ENCODE measurements at places on chromosomes 12 and 14.
A peak's percentile ranks its signal among the peaks of the same experiment; 100 is the strongest.

GRCh38 chr14:61503167-61503801 lies 181.9 kb downstream of the PRKCH start:
- DNase-seq: no peak

DNA sequence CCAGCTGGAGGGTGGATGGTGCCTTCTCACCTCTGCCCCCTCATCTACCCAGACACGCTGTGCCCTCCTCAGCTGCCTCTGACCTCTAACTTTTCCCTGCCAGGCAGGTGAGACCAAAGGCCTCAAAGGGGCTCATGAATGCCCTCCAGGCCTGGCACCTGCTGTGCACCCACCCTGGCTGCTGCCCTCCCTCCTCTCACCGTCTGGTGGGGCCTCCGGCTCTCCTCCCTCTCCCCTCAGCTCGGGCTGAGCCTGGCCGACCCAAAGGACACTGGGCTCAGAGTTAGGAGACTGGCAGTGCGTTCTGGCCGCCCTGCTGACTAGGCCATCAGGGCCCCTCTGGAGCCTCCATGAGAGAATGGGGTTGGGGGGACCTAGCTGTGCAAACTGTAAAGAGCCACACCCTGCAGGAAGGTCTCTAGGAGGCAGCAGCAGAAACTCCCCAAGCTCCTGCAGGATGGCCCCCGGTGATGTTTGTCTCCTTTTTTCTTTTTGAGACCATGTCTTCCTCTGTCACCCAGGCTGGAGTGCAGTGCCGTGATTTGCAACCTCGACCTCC lies 40.3 kb upstream of the PPP1R13B start:
- DNase-seq: no peak

DNA sequence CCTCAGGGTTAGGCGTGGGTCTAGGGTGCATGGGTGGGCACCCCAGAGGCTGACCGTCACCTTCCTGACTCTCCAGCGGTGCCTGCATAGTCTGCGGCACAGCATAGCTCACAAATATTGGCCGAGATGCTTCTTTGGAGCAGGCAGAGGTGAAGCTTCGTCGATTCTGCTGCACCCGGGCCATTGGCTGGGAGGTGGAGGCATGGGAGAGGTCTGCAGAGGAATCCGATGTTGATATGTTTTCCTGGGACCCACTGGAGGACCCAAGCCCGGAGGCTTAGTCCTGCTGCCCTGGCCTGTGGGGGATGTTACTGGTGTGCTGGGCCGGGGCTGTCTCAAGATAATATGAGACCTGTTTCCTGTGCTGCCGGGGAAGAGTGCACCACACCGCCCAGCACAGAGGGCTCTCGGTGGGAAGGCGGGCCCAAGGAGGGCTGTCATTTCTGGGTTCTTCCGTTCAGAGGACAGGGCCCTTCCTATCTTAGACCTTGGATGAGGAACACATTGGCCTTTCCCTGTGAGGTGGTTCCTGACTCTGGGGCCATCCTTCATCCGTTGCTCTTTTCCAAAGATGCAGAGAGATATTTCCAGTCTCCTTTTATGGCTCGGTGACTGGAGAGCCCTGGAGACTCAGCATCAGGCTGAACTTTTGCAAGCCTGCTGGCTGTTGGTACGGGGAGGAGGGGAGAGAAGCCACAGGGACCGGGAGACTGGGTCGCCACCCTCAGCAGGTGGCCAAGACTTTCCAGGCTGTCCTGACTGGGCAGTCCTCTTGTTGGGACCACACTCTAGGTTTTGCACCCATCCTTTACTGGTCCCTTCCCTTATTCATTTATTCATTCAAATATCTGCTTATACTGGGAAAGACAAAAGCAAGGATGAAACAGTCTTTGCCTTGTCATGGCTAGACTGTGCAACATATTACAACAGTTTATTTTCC lies 143.5 kb downstream of the TSPAN9 start:
- no peak for DNase-seq

- no peak for DNase-seq
Measured at GRCh38 chr12:43113135-43113534, 438.9 kb downstream of the ADAMTS20 start.

- peak; percentile 39 for DNase-seq
Measured at GRCh38 chr14:93045211-93045674, 70.5 kb downstream of the ITPK1 start.

DNA sequence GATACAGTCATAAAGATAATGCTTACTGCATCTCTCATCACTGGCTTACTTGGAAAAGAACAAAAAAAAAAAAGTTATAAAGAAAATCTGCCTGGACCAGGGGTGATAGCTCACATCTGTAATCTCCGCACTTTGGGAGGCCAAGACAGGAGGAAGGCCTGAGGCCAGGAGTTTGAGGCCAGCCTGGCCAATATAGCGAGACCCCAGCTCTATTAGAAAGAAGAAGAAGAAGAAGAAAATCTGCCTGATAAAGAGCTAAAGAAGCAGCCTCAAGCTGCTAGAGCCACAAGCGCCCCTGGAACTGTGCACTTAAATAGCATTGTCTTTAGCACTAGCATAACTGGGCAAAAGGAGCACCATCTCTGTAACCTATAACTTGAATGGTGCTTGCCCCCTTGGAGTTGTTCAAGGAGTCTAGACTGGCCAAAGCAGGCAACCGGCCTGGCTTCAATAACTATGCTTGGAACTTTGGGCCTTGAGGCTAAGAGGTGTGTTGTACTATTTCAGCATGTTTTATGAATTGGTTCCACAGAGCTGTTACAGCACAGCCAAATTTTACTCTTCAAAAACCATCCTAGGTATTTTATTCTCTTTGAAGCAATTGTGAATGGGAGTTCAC lies 53.2 kb downstream of the SINHCAF start:
- no peak for DNase-seq

- DNase-seq: no peak
Measured at GRCh38 chr12:124150168-124150567, 144.7 kb upstream of the RFLNA start.

DNA sequence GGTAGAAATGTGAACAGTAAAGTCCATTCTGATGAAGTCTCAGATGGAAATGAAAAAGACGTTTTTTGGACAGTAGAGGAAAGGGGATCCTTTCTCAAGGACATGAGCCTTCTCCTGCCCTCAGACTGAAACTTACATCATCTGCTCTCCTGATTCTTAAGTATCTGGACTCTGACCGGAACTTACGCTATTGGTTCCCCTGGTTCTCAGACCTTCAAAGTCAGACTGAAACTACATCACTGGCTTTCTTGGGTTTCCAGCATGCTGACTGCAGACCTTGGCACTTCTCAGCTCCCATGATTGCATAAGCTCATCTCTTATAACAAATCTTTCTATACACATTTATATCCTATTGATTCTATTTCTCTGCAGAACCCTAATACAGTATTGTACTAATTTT lies 291.0 kb downstream of the SNAPC1 start:
- DNase-seq: no peak

DNA sequence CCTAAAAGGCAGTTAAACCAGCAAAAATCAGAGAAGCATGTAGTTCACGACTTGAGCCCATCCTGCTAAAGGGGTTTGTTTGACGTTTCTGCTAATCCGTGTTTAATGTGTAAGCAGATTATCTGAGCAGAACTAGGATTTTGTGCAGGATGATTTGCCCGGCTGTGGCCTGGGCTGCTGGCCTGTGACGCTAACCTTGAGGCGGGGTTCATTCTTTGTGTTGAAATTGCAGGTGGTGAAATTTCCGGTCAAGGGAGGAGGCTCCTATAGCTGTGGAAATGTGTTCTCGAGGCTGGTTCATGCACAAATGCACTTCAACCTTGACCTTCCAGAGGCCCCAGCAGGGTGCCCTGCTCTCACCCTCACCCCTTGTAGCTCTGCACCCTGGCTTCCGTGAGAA lies 63.7 kb downstream of the SLC24A4 start:
- DNase-seq: no peak

GRCh38 chr14:37600880-37601741 lies 5.7 kb downstream of the TTC6 start:
- no peak for DNase-seq

GRCh38 chr12:64716839-64717455 lies 42.3 kb downstream of the GNS start:
- no peak for DNase-seq

- DNase-seq: no peak
Measured at GRCh38 chr12:131002216-131002631, 48.5 kb downstream of the ADGRD1 start.

- DNase-seq: no peak
Measured at GRCh38 chr12:22083167-22083566, 37.1 kb downstream of the CMAS start.

- DNase-seq: no peak
Measured at GRCh38 chr12:12812618-12813119, 477 bp upstream of the DDX47 start.

DNA sequence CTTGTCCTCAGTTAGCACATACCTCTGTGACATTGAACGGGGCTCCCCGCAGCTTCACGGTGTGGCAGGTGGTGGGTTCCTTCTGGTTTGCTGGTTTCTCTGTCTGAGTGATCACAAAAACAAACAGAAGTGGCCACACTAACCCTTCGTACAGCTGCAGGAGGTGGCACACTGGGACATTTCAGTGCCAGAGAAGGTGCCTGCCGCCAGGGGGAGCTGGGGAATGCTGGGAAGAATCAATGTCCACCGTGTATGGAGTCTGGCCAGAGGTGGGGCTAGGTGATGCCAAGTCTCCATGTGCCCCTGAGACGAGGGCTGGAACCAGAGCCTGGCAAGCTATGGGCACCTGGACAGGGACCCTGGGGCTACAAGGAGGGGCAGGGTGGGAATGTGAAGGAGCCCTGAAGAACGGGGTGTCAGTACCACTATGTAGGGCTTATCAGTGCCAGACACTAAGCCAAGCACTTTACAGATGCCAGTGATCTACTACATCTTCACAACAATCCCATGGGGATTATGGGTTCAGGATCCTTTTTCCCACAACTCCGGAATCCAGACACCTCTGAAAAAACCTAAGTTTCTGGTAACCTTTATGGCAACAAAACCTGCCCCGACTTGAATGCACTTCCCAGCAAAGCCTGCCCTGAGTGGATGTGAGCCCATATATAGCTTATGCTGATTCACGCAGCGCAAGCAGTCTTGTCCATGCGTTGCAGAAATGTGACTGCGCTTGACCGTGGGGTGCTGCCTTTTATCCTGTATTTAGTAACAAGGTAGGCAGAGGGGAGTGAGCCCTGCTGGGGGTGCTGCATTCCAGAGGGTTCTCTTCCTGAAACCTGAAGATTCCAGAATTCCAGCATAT lies 10.8 kb downstream of the RBM19 start:
- DNase-seq: no peak

- DNase-seq: no peak
Measured at GRCh38 chr12:90593596-90594295, 361.2 kb downstream of the CCER1 start.

DNA sequence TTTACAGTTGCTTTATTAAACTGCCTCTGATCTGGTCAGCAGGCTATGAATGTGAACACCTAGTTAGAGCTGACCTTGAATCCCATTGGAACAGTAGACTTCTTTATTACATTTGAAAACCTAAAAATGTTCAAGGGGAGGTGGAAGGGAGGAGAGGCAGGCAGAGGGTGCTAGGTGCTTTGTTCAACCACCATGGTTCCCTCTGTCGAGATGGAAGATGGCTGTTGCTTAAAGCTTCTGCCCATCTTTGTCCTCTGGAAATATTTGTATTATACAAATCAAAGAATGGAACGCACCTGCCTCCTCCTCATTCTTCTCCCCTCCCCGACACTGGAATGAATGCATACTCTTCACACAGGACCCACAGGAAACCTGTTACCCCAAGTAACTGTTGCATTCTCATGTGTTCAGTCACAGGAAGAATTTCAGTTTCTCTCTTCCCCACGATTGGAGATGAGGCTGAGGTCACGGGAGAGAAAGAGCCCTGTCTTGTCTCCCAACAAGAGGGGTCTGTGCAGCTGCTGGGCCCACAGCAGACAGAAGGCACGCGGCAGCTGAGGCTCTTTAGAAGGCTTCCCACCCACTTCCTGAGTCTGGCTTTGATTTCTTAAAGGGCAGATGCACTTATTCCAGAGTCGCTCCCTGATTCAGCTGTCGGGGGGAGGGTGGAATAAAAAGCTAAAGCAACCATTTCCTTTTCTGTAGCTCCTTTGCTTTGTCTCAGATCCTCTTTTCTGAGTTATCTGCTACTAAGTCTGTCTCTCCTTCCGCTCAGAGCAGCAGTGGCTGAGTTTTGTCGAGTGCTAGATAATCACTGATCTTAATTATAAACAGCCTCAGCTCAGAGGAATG lies 217.9 kb upstream of the BTG1 start:
- peak; percentile 53 for DNase-seq

GRCh38 chr14:35073486-35073885 lies 27.4 kb downstream of the FAM177A1 start:
- no peak for DNase-seq

DNA sequence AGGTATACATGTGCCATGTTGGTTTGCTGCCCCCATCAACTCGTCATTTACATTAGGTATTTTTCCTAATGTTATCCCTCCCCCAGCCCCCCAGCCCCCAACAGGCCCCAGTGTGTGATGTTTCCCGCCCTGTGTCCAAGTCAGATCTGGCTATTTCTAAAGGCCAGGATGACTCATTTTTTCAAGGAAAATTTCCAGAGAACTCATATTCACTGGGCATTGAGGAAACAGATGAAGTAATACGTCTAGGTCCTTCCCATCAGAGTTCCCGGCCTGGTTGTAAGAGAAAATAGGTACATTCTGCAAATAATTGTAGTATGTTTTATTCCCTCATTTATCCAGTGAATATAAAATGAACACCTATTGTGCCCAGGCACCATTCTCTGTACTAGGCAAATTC lies 345.2 kb downstream of the BCL11B start:
- no peak for DNase-seq

DNA sequence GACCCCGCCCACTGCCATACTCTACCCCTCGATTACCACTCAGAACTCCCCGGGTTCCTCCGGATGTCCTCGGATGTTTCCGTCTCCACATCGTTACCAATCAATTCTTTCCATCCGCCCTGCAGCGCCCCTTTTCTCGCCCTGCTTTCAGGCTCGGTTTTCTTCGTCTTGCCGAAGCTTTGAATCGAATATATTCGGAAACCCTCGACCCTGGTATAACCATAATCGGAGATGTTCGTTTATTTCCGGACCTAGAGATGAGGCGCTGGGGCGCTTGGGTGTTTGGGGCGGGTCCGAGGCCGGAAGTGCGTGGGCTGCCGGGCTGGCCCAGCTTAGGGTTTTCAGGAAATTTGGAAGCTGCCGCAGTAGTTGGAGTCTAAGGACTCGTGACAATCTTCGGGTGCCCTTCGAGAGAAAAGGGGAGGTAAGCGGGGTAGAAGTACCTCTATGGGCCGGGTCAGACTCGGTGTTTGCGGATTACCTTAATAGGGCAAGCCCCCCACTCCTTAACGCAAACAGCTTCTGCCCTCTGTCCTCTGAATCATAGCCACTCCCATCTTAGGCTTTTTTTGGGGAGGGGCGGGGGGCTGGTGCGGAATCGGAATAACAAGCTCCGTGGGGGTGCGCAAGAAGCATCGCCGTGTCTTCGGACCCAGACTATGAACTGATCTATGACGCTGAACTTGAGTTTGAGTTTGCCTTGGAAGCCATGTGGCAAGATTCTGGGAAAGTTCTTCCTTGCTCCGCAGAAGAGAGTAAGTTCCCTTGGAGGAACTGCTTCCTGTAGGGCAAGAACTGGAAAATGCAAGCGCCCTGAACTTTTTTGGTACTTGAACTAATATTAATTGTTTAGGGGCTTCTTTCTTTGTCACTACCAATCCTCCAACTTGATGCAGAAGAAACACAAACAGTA lies at the start of gene C14orf119:
C14orf119 (plus strand) TSS at position 310 of the 913 bp plus-strand sequence. CDS start 2,154 bp downstream, outside the sequence.
- DNase-seq: peak; percentile 100

Measured in kidney (tissue), 22 donors.